ENCODE measurements at places on chromosomes 11 and 22.

GRCh38 chr11:90849312-90849711, 626.5 kb upstream of the CHORDC1 start:
- no peak for DNase-seq

GRCh38 chr11:8790968-8791367, 108.4 kb downstream of the RPL27A start:
- DNase-seq: no peak

DNA sequence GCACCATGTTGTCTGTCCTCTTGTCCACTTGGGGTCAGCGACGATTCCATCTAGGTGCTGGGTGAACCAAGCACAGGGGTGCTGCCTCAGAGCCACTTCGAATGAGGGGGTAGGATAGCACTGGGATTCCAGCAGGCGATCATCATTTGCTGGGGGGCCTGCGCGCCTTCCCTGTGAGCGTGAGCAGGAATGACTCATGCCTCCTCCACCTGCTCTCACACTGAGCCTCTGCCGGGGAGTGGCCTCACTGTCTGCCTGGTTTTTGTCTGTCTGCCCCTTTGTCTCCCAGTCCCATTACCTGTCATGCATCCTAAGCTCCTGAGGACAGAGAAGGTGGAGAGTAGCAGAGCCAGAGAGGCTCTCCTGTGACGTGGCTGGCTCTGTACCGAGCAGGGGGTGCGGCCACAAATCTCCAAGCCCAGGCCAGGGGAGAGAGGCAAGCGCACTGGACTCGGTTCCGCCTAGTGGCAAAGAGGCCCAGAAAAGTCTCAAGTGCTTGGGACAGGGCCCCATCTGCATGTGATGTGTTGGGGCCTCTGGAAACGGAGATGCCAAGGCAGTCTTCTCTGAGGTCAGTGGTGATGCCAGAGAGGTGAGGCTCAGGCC, 30.8 kb downstream of the RSPH14 start:
- no peak for DNase-seq

- no peak for DNase-seq
These were observed 53.7 kb downstream of the CADM1 start for GRCh38 chr11:115450519-115450918.

- no peak for DNase-seq
These were observed 101.0 kb upstream of the SORL1-AS1 start for GRCh38 chr11:121553806-121554205.

GRCh38 chr11:90237004-90237403, 14.2 kb upstream of the CHORDC1 start:
- DNase-seq: no peak

GRCh38 chr11:119585043-119585781, 143.8 kb downstream of the NECTIN1 start:
- DNase-seq: no peak

DNA sequence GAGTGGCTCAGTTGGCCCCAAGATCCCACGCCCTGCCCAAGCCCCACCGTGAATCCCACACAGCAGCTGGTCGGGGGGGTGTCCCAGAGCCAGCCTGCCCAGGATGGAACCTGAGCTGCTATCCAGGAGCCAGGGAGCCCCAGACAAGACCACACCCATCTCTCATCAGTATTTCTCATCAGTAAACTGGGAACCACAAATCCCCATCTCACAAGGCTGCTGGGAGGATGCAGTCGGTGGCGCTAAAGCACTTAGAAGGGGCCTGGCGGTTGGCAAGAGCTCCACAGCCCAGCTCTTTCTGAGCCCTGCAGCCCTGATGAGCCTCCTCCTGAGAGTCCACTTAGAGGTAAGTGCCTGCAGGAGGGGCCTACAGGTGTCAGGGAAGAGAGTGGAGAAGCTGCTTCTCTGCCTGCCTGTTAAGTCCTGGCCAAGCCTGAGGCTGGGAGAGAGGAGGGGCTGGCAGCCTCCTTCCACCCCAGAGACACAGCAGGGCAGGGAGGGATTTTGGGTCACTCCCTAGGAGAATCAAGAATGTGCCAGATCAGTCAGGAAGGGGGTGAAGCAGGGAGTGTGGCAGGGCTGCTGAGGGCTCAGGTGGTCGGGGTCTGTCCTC, 6.1 kb downstream of the FADS3 start:
- DNase-seq: no peak

GRCh38 chr11:48242501-48242900, 2.4 kb upstream of the OR4X2 start:
- no peak for DNase-seq

DNA sequence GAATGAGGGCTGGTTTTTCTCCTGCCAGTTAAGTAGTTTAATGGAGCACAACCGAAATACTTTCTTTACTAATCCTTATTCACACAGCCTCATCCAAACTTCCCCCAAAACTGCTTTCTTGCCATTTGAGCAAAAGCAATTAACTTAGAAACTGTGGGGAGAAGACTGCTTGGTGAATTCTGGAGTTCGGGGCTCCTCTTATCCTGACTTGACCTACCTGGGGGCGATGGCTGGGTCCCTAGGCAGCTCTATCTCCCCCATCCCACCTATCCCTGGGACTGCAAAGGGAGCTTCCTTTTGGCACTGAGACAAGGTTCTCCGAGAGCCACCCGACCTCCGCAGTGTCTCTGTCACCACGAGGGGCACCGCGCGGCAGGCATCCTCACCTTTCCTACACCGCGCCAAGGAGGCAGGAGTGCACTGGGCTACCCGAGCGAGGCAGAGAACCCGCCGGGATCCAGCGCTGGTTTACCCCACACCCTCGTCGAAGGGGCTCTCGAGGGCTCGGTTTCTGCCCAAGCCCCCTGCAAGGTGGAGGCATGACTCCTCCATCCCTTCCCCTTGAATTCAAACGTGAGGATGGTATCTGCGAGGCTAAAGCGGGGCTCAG, 759 bp downstream of the DESI1 start:
- no peak for DNase-seq

- DNase-seq: no peak
These were observed 15.7 kb downstream of the ZNF214 start for GRCh38 chr11:7004482-7004881.

DNA sequence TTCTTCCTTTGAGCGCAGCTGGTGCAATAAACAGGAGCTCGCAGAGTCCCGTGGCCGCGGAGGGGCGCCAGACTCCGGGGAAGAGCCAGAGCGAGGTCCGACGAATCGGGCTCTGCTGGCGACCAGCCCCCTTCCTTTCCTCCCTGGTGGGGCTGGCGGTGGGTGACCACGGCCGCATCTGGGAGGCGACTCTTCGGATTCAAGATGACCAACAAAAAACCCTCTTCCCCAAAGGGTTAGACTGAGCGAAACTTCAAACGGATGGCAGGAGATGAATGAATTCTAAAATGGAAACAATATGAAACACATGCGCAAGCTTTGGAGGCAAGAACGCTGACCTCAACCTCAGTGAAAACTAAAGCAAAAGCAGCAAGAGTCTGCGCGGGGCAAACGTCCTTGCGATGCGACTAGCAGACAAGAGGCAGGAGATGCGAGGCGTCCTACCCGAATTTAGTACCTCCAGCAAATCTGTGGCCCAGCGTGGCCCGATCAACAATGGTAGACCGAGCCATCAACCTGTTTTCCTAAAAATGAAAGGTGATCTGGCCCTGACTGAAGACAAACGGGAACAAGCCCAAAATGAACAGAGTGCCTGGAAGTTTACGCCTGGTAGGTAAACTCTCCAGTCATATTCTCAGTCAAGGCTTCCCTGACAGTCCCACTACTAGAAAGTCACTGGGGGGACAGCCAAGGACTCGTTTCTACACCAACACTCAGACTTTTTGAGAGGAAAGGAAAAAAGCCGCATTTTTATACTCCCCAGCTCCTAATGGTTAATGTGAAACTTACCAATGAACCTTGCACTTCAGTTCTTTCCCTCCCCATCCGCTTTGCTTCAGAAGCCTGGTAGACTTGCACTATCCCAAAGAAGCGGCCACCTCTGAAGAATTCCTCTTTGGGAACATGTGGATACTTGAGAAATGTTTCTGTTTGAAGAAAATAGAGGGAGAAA, 11.6 kb downstream of the MMP3 start:
- no peak for DNase-seq

DNA sequence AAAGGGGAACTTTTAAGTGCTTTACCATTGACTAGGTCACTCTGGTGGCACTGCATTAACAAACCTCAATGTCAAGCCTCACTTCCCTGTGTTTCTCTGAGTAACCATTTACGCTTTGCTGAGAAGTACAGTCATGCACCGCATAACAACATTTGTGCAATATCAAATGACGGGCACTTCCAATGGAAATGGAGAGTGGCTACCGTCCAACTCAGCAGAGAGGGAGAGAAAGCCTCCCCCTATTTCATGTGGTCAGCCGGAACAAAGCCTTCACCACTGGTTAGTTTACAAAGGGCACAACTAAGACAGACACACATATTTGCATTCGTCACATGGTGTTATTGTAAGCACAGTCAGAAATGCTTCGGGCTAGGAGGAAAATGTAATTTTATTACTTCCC, 117.3 kb downstream of the RASSF10 start:
- DNase-seq: no peak

GRCh38 chr22:48596111-48596850, 1231.4 kb downstream of the BRD1 start:
- DNase-seq: no peak

- DNase-seq: no peak
These were observed 512 bp downstream of the TOLLIP start for GRCh38 chr11:1308743-1309497.

GRCh38 chr11:6357222-6357621, 33.1 kb upstream of the SMPD1 start:
- DNase-seq: peak; percentile 10

DNA sequence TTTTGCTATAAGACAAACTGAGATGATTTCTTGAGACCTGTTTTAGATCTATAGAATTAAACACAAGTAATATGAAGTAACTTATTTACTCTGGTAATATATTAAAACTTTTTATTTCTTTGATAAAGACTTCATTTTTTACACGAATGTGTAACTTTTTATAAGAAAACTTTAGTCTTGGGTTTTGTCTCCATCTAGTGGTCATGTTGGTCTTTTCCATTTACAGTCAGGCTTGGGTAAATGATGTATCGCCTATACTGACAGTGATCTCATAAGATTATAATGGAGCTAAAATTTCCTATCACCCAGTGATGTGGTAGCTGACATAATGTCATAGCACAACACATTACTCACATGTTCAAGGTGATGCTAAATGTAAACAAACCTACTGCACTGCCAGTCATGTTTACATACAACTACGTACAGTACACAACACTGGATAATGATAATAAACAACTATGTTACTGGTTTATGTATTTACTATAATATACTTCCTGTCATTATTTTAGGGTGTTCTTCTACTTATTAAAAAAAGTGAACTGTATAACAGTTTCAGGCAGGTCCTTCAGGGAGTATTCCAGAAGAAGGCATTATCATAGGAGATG, 7.5 kb upstream of the C11orf97 start:
- DNase-seq: no peak

GRCh38 chr11:62105667-62106191, 18.1 kb upstream of the INCENP start:
- no peak for DNase-seq

DNA sequence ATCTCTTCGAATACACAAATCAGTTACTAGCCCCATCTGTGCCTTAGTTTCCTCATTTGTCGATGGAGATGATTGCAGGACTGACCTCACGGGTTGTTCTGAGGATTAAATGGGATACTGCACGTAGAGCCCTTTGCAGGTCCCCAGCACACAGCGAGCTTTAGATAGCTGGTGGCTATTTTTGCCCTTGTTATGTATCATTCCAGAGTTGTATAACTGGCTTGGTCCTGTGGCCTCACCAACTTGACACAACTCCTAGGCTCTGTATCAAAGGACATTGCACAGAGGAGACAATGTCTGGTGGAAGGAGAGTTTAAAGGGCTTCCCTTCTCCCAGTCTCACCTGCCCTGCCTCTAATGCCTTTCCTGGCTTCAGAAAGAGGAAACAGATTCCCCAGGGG, 22.8 kb upstream of the DGAT2 start:
- no peak for DNase-seq

DNA sequence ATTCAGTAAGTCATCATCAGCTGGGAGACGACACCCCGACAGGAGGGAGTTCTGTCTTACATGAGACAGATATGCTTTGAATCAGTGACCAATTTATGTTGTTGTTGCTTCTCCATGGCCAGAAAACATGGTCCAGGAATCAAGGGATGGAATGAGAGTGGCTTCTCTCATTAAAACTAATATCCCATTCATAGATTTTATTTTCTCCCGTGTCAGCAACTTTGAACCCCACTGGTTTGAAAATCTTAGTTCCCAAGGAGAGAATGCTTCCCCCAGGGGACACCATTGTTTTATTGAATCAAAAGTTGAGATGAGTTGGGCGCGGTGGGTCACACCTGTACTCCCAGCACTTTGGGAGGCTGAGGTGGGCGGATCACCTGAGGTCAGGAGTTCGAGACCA, 42.8 kb downstream of the RPS6KA4 start:
- no peak for DNase-seq
